Left kidney (tissue), 8 donors: ENCODE measurements at places on chromosomes 6 and 20. TPM values are rescaled to one million over a fixed set of nuclear protein-coding genes. Genes with fewer than 3 reads are reported as not detected.

DNA sequence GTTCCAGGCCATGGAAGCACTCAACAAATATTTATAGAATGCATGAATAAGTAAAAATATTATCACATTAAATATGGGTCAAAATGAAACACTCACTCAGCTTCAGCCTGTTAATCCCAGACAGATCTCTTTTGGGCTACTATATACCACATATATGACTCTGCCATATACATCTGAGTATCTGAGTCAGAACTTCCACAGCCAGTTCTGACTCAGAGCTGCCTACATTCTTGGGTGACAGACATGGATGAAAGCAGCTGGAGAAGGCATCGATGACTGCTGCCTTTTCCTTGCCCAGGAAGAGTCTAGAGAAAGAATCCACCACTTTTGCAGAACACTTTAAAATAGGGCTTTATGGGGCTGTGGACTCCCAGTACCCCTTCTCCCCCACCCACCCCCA, 11.5 kb upstream of the PDYN start:
- DNase-seq: no peak

DNA sequence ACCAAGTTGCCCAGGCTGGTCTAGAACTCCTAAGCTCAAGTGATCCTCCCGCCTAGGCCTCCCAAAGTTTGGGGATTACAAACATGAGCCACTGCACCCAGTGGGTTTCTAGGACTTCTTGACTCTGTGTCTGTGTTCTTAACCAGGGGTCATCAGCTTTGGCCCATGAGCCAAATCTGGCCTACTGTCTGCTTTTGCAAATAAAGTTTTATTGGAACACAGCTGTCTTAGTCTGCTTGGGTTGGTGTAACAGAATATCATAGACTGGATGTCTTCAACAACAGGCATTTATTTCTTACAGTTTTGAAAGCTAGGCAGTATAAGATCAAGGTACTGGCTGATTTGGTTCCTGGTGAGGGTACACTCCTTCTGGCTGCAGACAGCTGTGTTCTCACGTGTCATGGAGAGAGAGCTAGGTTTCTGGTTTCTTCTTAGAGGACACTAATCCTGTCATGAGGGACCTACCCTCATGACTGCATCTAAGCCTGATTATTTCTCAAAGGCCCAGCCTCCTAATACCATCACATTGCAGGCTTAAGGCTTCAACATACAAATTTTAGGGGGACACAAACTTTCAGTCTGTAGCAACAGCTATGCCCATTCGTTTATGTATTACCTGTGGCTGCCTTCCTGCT, 23.3 kb downstream of the ARFGEF2 start:
- DNase-seq: no peak

- no peak for DNase-seq
Observed at GRCh38 chr6:155542036-155542435, 86.4 kb upstream of the NOX3 start.

- no peak for DNase-seq
Observed at GRCh38 chr6:117165911-117166499, 99.4 kb upstream of the VGLL2 start.

DNA sequence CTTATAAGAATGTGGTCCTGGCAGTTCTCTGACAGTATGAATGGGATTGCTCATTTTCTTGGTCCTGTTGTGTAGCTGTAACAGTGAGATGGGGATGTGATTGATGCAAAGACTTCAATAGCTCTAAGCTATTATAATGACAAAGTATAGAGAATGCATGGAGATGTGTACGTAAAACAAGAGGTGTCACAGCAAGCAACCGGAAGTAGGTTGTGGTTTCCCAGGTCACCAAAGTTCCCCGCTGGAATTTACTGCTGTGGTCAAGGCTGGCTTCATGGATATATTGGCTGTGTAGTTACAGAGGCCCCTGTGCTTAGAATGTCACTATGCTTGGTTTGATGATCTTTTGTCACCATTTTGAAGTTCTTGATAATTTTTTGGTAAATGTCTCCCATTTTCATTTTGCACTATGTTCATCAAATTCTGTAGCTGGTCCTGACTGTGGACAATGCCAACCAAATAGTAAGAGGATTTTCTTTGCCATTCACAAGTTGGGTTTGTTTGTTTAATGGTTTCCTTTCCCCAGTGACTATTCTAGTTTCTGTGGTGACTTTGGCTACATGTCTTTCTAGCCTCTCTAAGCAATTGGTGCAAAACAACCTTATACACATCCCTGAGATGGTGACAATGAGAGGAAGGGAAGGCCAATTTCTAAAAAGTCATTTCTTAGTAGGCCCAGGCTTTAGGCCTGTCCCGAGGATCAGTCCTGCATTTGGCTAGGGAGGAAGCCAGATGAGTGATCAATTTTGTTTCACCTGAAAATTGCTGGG, 10.5 kb downstream of the DNAH8 start:
- no peak for DNase-seq

- DNase-seq: no peak
Observed at GRCh38 chr6:170057034-170057734, 233.7 kb downstream of the DLL1 start.

DNA sequence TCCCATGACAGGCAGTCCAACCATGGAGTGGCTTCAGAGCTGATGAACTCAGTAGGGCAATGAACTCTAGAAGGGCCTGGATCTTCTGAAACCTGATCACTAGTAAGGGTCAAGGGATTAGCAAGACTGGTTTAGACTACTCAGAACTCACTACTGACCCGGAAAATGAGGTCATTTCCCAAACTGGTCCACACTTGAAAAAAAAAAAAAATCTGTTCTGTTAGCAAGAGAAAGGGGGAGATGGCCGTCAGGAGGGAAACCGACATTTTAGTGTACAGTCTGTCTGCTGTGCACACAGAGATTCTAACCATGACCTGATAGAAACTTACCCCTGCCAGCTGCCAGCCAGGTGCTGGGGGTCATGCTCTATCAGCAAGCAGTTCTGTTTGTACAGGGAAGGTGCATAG, 262.4 kb upstream of the AGPAT4 start:
- DNase-seq: peak; percentile 58

The ARMC12 gene
- 1.8 TPM for polyA plus RNA-seq

The HLA-DOB gene
- 0.32 TPM for polyA plus RNA-seq
